ENCODE measurements at places on chromosomes 16 and 17. TPM values are rescaled to one million over a fixed set of nuclear protein-coding genes. Genes with fewer than 3 reads are reported as not detected.

GRCh38 chr17:75032720-75033280 is 14.0 kb downstream of the ATP5PD start:
- peak; percentile 32 for DNase-seq

GRCh38 chr17:80034791-80035686 is 633 bp downstream of the TBC1D16 start:
- DNase-seq = peak; percentile 63

- no peak for DNase-seq
These were observed 21.9 kb downstream of the NME3 start for GRCh38 chr16:1749152-1750117.

GRCh38 chr17:62675701-62676100 is 48.2 kb downstream of the MRC2 start:
- no peak for DNase-seq

DNA sequence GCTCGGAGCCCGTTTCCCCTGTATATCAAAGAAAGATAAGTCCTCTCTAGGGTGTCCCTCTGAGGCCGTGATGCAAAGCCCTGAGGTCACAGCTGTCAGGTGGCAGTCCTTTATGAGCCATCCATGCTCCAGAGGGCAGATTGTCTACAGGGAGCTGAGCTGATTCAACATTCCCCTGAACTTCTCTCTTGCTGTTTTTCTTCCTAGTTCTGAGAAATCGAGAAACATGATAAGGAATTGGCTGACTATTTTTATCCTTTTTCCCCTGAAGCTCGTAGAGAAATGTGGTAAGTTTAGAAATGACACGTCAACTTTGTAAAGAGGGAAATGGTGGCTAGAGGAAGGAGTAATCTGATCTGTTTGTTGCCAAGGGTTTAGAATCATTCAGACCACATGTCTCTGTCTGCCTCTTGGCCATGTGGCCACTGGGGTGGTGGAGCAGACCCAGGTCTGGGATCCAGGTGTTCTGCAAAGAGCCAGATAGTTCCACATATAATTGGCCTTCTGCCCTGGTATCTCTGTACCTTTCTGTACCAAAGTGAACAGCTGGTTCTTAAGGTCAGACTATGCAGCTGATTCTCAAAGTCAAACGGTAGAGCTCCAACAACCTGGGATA is 3.5 kb downstream of the CTNS start:
- DNase-seq = no peak

DNA sequence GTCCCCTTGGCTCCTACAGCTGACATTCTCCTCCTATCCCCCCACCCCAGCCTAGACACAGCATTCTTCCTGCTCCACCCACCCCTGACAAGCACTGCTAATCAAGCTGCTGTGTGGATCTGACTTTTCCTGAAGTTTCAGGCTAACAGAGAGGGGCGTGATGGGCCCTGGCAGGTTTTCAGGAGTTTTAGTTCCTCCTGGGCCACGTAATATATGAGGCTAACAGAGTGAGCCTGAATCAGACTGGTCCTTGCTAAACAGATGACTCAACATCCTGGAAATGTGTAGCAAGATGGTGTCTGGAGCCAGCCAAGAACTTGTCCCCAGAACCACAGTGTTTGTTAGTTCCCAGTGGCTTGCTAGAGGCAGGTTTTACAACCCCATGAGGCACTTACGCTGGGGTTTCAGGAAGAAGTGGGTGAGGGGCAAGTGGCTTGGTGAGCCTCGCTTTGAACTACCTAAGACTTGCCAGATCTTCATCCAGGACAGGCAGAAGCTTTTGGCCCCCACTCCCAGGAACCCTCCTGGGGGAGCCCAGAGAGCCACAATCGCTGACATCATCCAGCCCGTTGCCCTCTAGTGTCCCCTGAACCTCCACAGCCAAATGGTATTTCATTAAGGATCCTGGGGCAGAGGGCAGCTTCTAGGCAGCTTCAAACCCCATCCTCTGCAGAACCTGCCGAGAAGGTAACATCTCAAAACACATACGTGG is 15.9 kb downstream of the TMEM92 start:
- DNase-seq = peak; percentile 50

GRCh38 chr16:31094424-31095120 is at the start of gene VKORC1:
Gene VKORC1 (minus strand): TSS chr16:31094797. CDS start chr16:31094729, 68 bp downstream.
- peak; percentile 94 for DNase-seq

- no peak for DNase-seq
These were observed 4.2 kb downstream of the SYT17 start for GRCh38 chr16:19172098-19172780.

DNA sequence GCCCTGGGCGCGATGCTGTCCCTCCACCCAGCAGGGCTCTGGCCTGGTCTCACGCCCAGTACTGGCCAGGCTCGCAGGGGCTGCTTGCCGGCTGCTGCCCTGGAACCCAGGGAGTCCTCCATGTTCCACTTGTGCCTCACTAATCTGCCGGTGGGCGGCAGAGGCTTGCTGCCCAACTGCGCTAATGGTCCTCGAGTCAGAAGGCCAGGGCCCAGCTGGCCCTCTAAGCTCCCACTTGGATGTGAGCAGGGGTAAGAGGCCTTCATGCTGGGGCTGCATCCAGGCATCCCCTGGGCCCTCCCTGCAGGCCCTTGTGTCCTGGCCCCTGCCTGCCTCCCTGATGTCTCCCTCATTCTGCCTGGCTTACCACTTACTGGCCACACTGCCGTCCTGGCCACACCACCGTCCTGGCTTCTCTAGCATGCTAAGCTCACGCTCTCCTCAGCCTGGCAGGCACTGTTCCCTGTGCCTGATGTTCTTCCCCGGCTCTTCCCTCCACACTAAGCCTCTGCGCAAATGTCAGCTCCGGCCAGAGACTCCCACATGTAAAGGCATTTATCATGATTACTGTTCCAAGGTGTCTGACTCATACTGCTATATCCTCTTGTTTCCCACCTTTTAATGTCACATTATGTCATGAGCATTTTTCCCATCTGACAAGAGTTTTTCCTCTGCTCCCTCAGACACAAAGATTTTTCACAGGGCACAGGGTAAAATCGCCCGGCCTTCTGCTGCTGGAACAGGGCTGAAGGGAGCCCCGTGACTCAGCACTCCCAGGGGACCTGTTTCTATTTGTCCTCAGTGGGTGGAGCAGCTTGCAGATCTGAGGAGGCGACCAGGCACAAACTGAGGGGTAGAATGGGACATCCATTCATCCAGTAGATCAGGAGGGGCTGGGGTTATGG is 15.9 kb downstream of the B9D1 start:
- no peak for DNase-seq

DNA sequence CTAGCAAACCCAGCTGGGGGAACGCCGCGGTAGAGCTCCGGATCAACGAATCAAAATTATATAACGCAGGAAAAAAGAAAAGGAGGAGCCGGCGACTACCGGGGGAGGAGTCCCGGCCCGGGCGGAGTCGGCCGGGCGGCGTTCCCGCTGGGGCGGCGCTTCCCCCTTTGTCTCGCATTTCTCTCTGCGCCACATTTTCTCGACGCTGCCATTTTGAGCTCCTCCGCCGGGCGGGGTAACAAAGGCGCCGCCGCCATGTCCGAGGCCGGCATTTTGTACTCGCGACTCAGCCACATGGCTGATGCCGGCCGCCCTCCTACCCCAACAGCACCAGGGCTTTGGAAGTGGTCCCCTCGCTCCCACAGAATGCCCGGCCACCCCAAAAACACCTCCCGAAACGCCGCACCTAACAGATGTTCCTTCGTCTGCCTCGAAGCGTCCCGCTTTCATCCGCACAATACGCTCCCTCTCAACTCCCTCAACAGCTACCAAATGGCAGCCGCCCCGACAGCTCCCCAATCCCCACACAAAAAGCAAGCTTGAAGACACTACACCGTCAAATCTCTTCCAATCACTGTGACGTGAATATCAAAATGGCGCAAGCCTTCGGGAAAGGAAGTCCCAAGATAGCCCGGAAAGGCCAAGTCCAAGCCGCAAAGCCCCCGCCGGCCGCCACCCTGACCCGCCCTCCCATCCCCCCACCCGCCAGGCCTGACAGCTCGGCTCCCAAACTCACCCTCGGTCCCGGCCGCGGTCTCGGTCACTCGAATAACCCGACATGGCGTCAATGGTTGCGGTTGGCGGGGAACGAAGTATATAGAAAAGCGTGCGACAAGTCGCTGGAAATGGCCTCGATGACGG is 519 bp downstream of the DDX5 start:
- DNase-seq = peak; percentile 94

GRCh38 chr17:56866496-56866895 is 32.5 kb downstream of the DGKE start:
- no peak for DNase-seq

GRCh38 chr17:35947156-35947585 is 3.7 kb upstream of the LYZL6 start:
- peak; percentile 67 for DNase-seq

The CD300A gene
- total RNA-seq = 7.9 TPM

The SETD1A gene
- 15.0 TPM for total RNA-seq

The ZNF750 gene
- total RNA-seq = not detected

The TBC1D3G gene
- not detected for total RNA-seq

Data from left colon (tissue), 2 donors.